SJSA1 (cell line): ENCODE measurements at places on chromosomes 7 and 10. TPM values are rescaled to one million over a fixed set of nuclear protein-coding genes. Genes with fewer than 3 reads are reported as not detected.

The ANK3 gene
- total RNA-seq: 0.97 TPM in 1 of 2 replicates, not detected in the other

DNA sequence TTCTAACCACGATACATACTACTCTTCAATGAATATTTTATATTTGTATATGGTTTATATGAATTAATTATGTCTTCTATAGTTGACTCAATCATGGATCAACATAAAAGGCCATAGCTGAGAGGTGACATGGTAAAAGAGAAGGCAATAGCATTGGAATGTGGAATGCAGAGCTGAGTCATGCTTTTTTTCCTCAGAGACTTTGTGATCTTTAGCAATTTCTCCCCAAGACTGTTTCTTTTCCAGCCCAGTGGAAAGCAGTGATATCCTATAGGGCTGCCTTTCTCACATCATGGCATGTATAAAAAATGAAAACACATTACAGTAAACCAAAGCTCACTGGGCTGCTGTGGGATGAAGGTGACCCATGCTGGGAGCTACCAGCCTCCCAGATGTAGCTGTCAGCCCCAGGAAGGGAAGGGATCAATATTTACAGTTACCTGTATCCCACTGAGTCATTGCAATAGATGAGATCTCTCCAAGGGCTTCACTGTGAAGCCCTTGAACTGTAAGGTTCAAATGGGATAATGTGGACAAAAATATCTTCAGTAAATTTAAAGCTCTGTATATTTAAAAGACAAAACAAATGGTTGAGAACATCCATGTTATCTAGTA is 30.2 kb downstream of the SLC39A12 start:
- peak; percentile 68 for DNase-seq

GRCh38 chr7:108418946-108419345 is 37.3 kb downstream of the NRCAM start:
- no peak for DNase-seq

DNA sequence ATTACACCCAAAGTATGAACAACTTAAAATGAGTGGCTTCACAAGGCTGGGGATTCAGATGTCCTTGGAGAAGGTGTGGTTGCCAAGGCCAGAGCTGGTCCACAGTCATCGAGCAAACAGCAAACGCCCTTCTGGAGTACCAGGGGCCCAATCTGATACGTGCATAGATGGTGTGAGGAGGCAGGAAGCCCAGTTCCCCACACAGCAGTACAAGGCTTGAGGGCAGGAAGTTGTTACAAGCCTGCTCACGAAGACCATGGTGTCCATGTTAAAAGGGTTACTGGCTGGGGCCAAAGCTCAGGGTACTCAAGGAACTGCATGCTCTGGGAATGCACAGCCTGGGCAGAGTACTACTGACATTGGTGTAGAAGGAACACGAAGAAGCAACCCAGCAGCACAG is 4.6 kb upstream of the ANKRD26 start:
- DNase-seq: no peak

DNA sequence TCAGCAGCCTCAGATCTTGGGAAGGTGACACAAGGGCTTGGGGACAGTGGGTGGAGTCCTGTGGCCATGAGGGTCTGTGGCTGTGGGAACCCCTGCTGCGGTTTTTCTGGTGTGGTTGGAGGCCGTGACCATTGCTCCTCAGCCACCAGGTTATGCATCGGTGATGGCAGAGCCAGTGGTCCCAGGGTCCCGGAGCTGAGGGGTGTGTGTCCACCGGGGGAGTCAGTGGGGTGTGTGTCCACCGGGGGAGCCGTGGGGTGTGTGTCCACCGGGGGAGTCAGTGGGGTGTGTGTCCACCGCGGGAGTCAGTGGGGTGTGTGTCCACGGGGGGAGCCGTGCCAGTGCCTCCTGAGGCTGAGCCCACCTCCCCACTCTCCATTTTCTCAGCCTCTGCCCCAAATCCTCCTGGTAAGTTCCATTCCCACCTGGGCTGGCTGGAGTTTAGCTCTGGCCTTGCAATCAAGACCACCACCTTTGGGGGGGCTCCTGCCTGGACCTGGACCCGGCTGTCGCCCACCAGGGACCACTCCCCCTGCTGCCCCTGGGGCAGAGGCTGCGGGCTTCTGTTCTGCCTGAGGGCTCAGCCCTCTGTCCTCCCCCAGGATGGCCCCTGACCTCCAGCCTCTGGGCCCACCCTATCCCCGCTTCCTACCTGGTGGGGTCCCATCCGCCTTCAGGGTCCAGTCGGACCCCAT is 143.5 kb downstream of the ELFN1 start:
- DNase-seq: no peak
